ENCODE measurements at places on chromosomes 6 and 20.

GRCh38 chr20:37336369-37337207, 9.4 kb upstream of the SRC start:
- DNase-seq, result no peak

DNA sequence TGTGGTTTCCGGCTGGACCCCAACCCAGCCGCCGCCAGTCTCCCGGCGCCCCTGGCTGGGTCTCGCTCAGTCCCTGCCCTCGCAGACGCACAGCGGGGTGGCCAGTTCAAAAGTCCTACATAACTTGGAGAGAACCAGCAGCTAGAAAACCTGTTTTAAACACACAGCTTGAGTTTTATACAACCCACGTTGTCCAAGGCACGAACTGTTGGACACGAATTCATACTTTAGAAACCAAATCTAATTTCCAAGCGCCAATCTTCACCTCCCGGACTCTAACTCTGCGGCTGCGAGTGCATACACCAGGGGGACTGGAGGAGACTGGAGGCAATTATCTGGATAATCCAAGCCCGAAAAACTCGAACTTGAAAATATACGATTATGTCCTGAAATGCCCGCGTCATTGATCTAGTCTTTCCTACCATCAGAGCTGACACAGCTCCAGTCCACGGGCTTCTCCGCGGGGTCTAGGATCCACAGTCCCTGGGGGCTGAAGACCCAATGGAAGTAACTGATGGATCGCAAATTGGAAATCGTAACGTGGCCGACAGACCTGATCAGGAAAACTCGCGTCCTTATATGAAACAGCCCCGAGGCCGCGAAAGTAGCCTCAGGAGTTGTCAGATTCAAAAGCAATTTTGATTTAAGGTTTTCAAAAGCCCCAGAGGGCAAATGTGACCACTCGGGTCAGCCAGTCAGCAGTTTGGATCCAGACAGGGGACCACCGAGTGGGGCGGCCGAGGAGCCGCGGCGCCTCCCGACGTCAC, 843 bp upstream of the HEY2 start:
- peak; percentile 72 for DNase-seq

- DNase-seq, result no peak
Measured at GRCh38 chr6:21420926-21421325, 172.6 kb upstream of the SOX4 start.

DNA sequence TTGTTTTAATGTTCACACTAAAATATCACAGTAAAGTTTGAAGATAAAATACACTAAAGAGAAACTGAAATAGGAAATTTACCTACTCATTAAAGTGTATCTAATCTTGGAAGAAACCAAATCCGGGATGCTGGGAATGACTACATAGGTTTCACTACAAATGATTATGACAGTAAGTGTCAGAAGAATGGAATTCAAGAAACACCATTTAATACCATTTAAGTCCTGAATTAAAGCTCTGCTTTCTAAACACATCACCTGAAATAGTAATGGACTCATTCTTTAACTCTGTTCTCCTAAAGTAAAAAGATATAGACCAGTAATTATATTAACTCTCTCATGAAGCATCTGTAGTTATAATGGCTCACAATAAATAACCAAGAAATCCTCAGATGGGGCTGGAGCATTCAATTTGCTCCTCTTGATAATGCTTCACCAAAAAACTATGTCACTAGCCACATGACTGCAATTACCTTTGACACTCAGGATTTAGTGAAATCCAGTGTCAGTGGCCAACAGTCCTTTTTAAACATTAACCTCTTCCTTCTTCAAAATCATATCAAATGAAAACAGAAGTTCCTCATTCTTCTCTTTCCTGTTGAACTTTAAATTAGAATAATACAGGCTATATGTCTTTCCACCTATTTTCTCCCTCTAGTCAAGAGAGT, 41.4 kb downstream of the MAP7 start:
- DNase-seq, result no peak

- DNase-seq, result no peak
Measured at GRCh38 chr20:11140359-11140758, 466.6 kb upstream of the JAG1 start.

DNA sequence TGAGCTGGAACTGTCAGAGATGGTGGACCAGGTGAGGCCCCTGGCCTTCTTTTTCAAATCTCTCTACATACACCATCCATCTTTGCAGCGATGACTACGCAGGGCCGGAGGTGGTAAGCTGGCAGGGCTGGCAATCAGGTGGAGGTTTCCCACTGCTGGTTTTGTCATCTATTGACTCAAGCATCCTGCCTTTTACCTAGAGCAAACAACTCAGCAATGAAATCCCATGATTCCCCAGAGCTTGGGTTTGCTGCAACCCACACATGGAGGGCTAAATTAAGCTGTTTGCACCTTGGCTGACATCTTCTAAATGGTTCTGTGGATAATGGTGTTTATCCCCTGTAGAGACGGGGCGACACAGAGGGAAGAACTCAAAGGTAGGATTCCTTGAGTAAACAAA, 170.2 kb downstream of the SCP2D1 start:
- no peak for DNase-seq

- DNase-seq, result no peak
Measured at GRCh38 chr6:56951049-56951831, 3.7 kb upstream of the BEND6 start.

DNA sequence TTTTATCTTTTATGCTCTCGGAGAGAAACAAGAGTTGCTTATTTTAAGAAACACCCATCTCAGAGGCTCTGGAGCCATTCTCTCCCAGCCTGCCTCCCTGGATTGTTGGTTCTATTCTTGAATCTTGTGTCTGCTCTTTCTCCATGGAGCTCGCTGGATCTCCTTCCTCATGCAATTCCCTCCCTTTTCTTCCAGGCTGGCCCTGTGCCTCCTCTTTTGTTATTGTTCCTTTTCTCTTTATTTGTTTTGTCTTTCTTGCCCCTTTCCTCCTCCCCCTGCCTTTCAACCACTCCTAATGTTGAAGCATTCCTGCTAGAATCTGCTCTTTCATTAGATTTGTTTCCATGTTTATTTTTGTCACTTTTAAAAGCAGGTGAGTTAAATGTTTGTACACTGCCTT, 76.5 kb downstream of the STMND1 start:
- no peak for DNase-seq

DNA sequence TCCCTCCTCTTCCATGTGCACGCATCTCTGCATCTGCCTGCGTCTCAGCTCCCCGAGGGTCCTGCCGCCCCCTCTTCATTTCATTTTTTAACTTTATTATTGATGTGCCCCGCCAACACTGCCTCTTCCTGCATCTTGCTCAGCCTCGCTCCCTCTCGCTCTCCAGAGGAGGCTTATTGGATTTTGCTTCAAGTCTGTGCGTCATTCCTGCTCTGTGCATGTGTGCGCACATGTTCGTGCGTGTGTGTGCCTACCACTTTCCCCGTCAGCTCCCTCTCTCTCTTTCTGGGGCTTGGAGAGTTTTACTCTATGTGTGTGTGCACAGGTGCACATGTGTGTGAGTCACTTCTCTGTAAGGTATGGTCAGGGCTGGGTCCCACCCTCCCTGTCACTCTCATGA, 71.8 kb upstream of the NNAT start:
- no peak for DNase-seq

GRCh38 chr6:157632821-157633220, 190.2 kb upstream of the SNX9 start:
- DNase-seq, result no peak

DNA sequence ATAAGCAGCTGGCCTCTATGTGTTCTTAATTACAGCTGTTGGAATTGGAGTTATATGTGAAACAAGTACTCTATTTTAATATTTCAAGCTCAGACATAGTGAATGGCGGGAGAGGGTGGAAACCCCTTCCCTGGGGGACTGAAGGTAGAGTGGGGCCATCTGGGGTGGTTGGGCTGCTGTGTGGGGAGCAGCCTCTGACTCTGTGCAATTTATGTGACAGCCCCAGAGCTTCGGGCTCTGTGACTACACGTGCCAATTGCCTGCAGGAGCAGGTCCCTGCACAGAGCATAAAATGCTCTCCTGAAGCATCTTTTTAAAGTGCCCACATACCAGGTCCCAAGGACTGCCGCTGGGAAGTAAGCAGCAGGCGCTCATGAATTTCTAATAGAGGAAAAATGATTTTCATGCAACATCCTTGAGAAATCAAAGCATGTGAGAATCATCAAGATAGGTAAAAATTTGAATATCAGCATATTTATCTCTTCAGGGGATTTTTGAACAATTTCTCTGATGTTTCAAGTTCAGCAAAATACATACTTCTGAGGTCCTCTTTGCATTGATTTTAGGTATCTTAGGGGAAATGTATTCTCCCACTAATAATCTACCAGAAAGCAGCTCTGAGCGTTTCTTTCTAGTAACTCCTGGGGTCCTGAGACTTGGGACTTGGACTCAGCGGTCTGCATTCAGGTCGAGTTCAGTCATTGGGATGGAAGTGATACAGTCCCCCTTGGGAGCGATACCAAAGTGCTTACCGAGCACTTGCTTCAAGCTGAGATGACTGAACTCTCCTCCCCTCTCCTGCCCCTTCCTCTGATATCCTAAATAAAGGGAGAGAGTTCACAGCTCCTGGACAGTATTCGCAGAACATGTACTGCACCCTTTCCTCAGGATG, 40.0 kb downstream of the ALDH8A1 start:
- no peak for DNase-seq

DNA sequence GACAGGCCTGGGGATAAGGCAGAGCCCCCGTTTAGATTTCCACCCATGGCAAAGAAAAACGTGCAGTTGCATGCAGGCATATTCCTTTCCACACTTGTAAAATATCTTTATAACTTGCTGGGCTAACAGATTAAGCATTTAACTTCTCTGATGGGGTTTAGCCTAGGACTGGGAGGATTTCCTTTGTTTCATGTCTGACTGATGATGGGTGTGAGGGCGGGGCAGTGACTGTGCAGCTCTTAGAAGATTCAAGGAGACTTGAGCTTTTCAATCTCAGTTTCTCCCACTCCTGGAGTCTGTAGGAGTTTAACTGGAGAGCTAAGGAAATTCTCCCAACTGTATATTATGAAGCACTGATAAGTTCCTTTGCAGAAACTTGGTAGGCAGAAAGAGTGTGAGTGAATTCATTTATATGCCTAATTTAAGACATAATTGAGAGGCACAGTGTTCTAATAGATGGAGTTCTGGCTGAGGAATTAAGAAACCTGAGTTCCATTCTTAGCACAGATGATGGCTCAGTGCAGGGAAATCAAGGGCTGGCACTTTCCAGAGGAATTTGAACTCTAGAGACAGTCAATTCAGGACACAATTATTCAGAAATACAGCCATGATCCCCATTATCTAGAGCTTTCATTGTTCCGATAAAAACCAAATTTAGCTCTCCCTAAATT, 214.6 kb upstream of the CNR1 start:
- no peak for DNase-seq

- DNase-seq, result no peak
Measured at GRCh38 chr6:109447878-109448555, 7.5 kb downstream of the SMPD2 start.

DNA sequence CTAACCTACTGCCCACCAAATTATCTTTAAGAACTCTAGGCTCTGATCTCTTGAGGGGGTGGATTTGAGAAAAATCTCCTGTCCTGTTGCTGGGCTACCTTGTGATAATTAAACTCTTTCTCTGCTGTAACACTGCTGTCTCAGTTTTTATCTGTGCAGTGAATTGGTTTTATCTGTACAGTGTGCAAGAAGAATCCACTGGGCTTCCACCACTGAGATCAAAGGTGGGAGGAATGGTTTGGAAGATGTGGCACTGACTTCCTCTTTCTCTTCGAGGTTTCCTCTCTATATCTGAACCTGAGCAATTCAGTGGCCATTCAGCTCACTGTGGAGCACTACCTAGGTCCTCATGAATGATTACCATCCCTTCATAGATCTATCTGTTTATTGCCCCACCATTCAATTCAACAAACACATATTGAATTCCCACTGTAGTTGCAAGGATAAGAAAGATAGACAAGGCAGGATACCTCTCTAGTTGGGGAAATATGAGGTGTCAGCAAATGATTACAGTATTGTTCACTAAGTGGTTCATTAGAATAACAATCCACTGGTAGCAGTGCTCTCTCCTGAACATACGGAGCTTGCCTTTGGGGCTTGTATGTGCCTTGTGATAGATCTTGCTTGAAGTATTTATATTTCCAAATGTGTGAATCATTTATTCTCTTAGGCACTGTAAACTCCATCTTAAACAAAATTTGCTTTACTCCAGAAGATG, 172.1 kb upstream of the ARG1 start:
- no peak for DNase-seq

GRCh38 chr20:9025643-9026042, 43.2 kb upstream of the PLCB4 start:
- no peak for DNase-seq

DNA sequence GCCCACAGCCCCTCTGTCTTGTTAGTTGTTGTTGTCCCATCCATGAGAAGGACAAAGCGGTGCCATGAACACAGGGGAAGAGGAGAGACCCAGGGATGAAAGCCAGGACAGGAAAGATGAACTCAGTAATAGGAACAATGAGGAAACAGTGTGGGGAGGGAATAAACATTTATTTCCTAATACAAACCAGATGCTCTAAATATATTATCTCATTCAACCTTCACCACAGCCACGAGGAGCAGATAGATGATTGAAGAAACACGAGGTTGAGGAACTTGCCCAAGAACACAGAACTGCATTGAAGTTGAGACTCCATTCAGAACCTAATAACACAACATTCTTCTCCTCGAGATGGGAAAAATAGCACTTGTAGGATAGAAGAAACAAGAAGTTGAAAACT, 53.0 kb upstream of the AIG1 start:
- no peak for DNase-seq

DNA sequence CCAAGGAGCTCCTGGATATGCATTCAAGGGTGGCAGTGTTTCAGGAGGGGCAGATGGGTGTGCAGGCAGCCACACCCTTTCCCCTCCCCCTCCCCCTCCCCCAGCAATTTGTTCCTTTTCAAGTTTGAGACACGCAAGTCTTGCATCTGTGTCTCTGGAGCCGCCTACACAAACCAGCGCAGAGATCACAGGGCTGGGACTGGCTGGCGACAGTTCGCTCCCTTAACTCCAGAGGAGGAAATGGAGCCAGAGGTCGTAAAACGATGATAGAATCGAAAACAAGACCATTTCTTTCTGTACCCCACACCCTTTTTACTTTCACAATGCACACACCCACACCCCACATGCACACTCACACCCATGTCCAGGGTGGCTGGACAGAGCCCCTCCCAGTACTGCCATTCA, 163.1 kb downstream of the LY86 start:
- DNase-seq, result no peak

DNA sequence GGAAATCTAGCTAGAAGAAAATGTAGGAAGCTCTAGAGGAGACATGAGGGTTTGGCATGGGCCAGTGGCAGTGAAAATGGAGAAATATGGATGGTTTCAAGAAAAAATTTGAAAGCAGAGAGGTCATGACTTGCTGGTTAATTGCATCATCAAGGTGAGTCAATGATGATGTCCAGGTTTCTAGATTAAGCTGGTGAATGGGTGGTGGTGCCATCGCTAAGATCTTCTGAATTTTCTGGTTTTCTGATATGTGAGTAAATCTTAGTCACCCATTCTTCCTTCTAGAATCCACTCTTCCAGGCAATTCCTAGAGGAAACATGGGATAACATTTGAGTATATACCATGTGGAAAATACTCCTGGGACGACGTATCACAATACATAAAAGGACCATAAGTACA, 25.0 kb downstream of the SH3BGRL2 start:
- no peak for DNase-seq
